ENCODE measurements at places on chromosomes 1 and 21.

DNA sequence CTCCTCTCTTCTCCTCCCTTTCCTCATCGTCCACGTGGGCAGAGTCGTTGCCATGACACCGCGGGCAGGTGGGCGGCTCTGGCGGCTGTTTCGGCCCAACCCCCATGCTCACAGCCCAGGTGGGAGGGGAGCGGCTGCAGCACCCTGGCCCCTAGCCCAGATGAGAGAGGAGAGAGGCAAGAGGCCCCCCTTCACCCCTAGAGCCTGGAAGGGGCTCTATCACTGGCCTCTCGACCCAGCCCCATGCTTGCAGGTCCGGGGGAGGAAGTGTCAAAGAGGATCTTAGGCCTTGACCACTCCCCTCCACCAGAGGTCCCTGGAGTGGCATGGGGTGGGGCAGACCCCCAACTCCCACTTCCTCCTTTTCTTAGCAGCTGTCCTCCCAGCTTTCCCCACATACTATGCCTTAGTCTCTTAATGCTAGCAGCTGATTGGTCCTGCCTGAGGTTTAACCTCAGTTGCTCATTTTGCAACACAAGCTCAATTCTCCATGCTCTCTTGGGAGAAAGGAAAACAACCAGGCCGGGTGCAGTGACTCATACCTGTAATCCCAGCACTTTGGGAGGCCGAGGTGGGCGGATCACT, 10.4 kb downstream of the DLGAP3 start:
- DNase-seq, result no peak

- DNase-seq, result no peak
These were observed 7.4 kb upstream of the ASCL5 start for GRCh38 chr1:201134405-201134804.

GRCh38 chr21:45386336-45386727, 18.6 kb upstream of the COL18A1 start:
- DNase-seq, result no peak

DNA sequence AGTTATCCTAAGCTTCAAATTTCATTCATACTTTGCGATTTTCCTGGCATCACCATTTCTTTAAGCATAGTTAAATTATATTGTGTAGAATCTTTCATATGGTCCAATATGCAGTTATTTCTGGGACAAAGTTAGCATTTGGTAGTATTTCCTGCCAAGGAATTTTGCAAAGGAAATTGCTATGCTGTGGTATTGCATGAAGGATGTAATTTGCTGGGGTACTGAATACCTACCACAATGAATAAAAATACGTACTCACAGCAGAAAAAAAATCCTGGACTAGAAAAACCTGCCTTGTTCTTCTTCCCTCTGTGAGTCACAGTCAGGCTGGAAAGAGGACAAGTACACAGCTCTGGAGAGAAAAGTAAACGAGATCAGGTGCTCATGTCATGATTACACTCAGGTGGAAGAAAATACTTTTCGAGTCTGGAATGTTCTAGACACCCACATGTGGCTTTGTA, 241.2 kb downstream of the PTBP2 start:
- no peak for DNase-seq

GRCh38 chr1:116989835-116990234, 11.7 kb upstream of the CD101 start:
- DNase-seq, result no peak

GRCh38 chr1:156895455-156895812, 1.9 kb downstream of the PEAR1 start:
- no peak for DNase-seq

DNA sequence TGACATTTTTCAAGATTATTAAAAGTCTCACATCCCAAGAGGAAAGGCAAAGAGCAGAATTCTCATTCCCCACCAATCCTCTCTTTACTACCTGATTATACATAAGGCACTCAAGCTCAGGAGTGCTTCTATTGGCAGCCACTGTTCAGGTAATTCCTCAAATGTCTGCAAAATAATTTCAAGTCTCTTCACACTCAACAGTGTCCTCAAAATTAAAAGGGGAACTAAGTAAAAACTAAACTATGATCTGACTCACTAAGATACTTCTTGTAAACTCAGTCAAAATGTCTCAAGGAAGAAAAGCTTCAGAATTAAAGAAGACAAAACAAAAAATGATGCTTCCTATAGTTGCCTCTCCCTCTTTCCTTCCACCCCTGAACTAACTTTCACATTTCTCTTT, 135.6 kb downstream of the GPATCH2 start:
- no peak for DNase-seq

DNA sequence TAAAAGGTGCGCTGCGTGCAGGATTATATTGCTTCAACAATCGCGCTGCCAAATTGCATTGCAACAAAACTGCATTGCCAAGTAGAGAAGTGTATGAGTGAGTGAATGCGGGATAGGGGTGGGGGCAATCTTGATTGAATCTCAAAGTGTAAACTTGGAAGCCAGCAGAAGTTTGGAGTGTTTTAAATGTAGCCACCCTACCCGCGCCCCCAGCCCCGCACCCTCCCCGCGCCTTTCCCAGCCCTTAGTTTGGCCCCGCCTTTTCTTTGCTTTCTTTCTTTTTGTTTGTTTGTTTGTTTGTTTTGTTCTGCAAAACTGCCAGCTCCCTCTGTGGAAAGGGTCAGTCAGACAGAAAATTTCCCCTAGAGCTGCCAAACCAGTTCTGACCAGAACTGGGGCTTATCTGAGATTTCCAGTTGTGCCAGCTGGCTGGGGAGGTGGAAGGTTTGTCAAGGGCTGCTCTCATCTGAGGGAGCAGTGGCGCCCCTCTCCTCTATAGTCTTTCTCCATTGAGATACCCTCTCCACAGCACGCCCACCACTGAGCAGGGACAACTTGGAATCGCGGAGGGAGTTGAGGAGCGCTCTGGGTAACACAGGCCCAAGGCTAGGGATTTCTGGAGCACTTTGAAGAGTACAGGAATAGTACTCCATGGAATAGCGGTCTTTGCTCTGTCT, 666 bp upstream of the BEND5 start:
- DNase-seq, result no peak

DNA sequence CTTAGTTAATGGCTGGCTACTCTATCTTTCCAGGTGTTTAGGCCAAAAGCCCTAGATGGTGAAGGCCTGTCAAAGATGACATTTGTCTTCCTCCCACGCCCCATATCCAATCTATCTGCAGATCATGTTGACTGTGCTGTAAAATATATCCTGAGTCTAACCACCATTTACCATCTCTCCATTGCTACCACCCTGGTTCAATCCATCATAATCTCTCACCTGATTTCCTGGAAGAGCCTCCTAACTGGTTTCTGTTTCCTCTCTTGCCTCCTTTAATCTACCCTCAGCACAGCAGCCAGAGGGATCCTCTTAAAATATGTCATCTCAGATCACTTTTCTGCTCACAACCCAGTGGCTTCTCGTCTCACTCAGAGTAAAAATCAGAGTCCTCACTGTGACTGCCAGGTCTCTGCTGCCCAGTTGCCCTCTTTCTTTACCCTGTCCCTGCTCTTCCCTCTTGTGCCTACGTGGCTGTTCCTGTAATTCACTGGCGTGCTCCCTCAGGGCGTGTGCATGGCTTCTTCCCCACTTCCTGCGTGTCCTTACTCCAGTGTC, 17.8 kb downstream of the TMEM50A start:
- no peak for DNase-seq

DNA sequence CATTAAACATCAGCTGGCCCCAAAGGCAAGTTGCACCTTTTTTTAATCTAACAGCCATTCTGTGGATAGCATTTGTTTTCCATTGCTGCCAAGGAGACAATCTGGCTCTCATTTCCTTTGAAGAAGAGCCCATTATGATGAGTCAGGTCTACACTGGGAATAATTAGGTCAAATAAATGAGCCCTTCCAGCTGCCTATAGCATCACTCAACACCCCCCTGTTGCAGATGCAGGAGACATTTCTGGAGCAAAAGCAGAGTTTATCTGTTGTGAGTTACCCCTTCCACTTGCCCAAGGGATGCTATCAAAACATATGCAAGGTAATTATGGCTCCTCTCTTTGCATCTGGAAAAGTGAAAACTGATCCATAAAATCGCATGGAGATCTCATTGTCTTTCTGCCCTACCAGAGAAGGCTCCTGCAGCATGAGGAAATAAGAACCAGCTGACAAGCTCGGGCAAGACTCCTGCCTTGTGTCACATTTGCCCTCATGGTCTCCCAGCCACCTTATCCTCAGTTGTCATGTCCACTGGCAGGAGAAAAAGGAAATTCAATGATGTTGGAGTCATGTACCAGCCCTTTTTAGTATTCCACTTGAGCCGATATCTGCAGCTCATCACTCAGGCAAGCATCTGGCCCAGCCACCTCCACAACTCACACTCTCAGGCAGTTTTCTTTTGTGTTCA, 135.9 kb downstream of the SLC30A10 start:
- no peak for DNase-seq

DNA sequence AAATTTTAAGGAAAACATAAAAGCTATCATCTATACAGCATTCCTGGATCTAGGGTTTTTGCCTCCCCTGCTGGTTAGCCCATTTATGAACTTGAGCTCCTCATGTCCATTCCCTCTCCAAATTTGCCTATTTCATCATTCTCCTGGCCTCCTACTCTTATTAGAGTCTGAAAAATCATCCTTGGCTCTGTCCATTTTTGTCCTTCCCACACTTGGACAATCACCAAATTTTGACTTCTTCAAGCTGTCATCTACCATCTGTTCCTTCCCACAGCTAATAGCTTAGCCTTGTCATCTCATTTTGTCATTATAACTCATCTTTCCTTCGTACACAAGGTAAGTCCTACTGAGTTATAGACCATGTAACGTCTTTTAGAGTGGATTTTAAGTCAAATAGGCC, 2.2 kb upstream of the HENMT1 start:
- no peak for DNase-seq

DNA sequence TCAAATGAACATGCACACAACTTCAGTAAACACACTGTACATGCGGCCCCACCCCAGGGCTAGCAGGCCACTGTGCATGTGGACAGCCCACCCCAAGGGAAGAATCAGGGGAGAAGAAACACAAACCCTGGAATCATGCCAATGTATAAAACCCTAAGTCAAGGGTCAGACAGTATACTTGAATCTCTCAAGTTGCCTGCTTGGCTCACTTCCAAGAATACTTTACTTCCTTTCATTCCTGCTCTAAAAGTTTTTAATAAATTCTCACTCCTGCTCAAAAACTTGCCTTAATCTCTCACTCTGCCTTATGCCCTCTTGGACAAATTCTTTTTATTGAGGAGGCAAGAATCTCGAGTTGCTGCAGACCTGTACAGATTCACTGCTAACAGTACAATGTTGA, 231.2 kb upstream of the CACYBP start:
- no peak for DNase-seq
